ENCODE measurements at places on chromosomes 4 and X.

DNA sequence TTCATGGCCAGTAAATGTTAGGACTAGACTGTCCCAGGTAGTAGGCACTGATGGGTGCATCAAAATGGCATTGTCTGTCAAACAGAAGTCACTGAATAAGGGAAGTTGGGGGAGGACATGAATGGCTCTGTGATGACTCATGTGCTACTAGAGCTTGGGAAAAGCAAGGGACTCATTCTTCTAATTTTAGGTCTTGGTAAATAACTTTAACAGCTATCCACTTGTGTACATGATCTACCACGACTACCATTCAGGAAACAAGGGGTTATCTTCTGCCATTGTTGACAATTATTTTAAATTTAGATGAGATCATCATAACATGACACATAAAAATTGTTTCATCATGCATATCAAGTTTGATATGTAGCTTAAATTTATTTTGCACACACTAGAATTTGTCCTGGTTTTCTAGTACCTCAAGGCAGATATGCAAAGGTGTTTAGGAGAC is 6.3 kb downstream of the AREG start:
- no peak for DNase-seq

GRCh38 chr4:93947286-93947685 is 118.7 kb downstream of the ATOH1 start:
- DNase-seq: no peak

GRCh38 chr4:12041828-12042227 is 613.1 kb upstream of the HS3ST1 start:
- DNase-seq: no peak

DNA sequence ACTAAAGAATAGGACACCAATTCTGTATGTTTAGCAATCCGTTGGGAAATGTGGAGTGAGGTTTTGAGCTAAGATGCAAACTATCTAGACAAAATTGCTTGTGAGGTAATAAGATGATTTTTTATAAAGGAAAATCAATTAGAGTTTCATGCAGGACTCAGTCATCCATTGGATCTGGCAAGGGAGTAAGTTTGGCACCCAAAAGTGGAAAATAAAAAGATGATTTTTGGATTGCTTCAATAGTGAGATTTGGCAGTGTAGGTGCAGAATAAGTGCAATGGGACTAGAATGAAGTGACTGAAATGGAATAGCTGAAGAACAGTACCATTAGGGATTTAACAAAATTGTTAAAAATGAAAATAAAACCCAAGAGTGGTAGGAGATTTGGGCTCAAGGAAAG is 290.5 kb upstream of the EPHA5 start:
- DNase-seq: no peak
